Esophagus squamous epithelium (tissue), 5 donors: ENCODE measurements at places on chromosomes 4 and X. TPM values are rescaled to one million over a fixed set of nuclear protein-coding genes. Genes with fewer than 3 reads are reported as not detected.

TCEAL2 gene
- 0.57 TPM for total RNA-seq

CACNA1F gene
- 0.38 TPM for total RNA-seq

HSFX3 gene
- total RNA-seq: not detected

KLHL4 gene
- total RNA-seq: 0.47 TPM

HHIP gene
- total RNA-seq: not detected

FGFBP1 gene
- 630 TPM for total RNA-seq

AR gene
- total RNA-seq: 0.53 TPM

CT83 gene
- not detected for total RNA-seq

IL9R gene
- total RNA-seq: 0.57 TPM

PNMA6F gene
- not detected for total RNA-seq

FAAH2 gene
- total RNA-seq: 16.1 TPM

LINC00632 gene
- total RNA-seq: 6.9 TPM

PRDM5 gene
- total RNA-seq: 3.3 TPM

MAGEA11 gene
- total RNA-seq: 0.44 TPM

CSAG3 gene
- total RNA-seq: not detected

SMR3B gene
- total RNA-seq: not detected

RNF175 gene
- not detected for total RNA-seq

RBM46 gene
- not detected for total RNA-seq

ERVMER34-1 gene
- 5.2 TPM for total RNA-seq

MAGED4B gene
- total RNA-seq: 0.13 TPM

HAUS7 gene
- total RNA-seq: 12.0 TPM

TECRL gene
- not detected for total RNA-seq

RADX gene
- total RNA-seq: 2.9 TPM

GRIA2 gene
- 0.76 TPM for total RNA-seq
